ENCODE measurements at places on chromosomes 2 and 18.

- ATAC-seq, result no peak
Measured at GRCh38 chr2:71555798-71556454, 102.6 kb downstream of the DYSF start.

- ATAC-seq, result no peak
Measured at GRCh38 chr2:49002750-49003149, 151.6 kb downstream of the FSHR start.

DNA sequence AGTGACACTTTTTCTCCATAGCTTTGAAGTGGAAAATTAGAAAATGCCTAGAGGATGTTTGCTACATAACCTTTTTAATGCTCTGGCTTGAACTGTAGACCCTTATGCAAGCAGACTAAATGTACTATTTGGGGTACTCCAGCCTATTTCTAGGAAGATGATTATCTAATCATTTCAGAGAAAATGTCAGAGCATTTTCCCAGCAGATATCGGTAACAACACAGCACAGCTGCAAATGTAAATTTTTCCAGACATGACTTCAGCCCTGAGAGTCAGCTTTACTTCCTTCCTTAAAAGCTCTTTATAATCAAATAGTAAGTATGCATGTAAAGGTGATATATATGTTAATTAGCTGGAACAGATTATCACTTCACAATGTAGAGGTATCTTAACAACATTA lies 1647.1 kb downstream of the SUCLG1 start:
- ATAC-seq, result no peak

DNA sequence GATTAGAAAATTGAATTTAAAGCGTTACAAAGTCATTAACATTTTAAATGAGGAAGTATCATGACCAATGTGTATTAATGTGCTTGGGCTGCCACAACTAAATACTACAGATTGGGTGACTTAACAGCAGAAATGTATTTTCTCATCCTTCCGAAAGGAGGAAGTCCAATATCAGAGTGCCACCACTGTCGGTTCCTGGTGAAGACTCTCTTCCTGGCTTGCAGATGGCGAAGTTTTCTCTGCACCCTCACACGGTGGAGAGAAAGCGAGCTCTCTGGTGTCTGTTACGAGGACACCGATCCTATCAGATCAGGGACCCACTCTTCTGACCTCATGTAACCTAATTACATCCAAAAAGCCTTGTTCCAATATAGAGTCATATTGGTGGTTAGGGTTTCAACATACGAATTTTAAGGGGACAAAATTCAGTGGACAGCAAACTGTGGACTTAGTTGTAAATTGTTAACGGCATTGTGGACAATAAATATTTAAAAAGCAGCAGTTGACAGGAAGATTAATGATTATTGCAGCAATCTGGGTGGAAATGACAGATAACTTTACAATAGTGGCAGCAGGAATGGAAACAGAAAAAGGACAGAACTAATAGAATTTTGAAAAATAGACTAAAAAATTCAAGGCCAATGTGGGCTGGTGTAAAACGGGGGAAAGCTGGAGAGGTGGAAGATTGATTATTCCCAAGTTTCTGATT lies 35.1 kb upstream of the CYRIA start:
- ATAC-seq, result no peak

- no peak for ATAC-seq
Measured at GRCh38 chr18:36405611-36406010, 108.1 kb downstream of the FHOD3 start.

DNA sequence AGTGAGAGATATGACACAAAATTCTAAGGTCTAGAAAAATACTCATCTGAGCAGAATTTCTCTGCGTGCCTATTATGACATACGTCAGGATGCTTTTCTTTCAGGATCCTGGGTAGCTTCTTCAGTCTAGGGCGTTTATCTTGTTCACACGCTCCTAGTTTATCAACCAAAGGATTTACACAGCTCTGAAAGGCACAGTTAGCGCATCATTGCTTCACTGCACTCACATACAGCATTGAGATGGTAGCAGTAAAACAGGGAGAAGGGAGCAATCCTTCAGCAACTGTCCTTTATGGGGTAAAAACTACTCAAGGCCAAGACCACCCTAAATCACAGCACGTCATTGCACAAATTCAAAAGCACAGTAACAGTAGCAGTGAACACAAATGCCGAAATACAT lies 222.8 kb downstream of the SUCLG1 start:
- ATAC-seq, result no peak

GRCh38 chr2:57891086-57891712 lies 155.4 kb upstream of the VRK2 start:
- ATAC-seq, result no peak

GRCh38 chr2:63699549-63699839 lies 110.7 kb downstream of the MDH1 start:
- ATAC-seq, result no peak

DNA sequence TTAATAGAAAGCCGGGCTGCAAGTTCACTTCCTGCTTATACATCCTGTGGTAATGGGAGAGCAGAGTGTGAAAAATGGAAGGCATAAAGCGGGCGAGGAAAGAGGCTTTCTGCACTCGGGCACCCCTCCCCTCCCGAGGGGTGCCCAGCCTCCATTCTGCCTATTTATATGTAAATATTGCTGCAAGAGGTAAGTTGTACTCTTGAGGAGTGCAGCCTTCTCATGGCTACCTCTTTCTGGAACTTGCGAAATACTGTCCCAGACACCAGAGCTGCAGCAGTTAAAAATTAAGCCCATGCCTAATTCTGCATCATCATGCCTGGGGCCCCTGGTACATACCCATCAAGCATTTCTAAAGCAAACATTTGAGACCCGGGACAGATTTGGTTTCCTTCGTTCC lies 156.0 kb downstream of the GBX2 start:
- no peak for ATAC-seq

DNA sequence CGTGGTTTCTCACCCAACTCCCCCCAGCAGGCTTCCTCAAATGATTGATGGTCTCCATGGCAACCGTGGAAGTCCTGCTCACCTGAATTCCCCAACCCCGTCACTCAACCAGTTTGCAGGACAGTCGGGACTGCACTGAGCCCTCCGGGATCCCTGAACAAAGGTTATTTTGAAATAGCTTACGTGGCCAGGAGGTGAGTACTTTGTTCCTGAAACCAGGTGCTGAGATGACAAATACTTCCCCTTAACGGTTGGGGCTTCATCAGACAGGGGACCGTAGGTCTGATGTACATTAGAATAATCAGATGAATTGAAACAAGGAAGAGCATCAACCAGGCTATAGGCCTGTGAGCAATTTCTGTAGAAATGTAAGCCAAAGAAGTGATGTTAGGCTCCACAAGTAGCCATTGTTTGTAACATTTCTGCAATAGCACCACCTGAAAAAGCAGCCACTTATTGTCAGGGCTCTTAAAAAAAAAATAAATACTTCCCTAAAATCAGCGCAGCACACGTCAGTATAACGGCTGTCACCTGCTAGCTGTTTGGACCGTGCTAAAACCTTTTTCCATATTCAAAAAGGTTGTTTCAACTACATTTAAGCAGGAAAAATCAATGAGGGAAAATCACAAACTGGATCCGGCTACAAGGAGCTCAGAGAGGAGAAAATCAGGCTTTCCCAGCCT lies 206.4 kb upstream of the ID2 start:
- no peak for ATAC-seq

DNA sequence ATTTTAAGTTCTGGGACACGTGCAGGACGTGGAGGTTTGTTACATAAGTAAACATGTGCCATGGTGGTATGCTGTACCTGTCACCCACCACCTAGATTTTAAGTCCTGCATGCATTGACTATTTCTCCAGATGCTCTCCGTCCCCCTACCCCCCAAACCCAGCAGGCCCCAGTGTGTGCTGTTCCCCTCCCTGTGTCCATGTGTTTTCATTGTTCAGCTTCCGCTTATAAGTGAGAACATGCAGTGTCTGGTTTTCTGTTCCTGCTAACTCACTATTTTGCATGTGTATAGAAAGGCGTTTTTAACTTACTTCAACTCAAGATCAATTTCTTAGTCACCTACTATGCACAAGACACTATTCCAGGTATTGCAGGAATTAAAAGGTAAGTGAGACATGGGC lies 128.0 kb downstream of the PLCL1 start:
- ATAC-seq, result no peak

DNA sequence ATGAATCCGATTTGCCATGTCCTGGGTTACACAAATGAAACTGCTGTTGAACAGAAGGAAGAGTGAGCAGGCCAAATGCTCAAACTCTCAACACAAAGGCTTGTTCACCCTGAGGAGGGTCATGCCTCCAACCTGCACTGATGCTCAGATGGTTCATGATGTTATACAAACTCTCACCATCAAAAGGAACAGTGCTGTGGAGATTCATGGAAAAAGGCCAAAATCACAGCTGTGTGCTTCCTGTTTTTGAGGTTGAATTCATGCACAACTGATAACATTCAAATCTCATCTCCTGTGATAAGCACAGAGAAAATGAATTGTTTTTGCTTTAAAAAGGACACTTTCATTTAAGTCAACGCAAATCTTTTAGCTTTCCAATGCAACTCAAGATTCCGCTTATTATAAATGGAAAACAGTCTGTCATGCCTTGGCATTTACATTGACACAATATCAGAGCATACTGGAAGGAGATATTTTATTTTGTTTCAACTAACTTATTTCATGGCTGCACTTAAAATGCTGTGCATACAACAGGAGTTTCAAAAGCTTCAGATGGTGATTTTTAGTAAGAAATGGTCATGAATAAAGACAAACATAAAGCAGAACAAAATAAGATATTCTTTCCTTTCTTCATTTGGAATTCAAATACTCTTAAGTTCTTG lies 22.2 kb upstream of the TTN start:
- ATAC-seq, result no peak

- peak; percentile 50 for ATAC-seq
Measured at GRCh38 chr2:54262015-54262765, 6.2 kb upstream of the TSPYL6 start.

GRCh38 chr2:15584767-15585469 lies 6.8 kb upstream of the DDX1 start:
- ATAC-seq, result no peak

DNA sequence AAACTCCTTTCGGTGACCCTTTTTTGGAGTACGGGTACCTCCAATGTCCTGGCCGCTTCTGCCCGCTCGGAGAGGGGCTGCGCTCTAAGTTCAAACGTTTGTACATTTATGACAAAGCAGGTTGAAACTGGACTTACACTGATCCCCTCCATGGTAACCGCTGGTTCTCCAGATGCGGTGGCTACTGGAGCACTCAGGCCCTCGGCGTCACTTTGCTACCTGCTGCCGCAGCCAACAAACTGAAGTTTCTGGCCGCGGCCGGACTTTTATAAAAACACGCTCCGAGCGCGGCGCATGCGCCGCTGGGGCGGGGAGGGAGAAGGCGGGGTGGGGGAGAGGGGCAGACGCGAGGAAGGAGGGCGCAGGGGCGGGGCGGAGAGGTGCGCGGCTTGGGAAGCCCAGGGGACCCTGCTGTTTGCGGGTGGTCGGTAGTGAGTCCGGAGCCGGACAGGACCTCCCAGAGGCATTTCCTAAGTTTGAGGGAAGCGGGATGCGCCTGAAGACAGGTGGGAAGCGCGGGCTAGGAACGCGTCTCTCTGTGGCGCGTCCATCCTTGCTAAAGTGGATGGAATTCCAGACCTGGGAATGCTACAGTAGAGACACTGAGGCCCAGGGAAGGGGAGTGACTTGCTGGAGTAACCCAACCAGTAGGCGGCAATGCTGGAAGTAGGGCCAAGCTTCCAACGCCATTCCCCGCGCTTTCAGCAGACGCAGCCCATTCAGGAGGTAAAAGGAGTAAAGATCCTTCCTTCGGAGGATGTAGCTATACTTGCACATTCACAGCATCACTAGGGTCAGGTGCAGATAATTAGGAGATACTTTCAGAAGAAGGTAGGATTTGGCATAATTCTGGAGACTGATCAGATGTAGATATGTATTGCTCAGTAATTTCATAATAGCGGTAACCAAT lies at the start of gene CXCR4:
Gene CXCR4 (minus strand): TSS at position 241 of the 910 bp plus-strand sequence. CDS start 89 bp downstream, at position 152.
- peak; percentile 35 for ATAC-seq

GRCh38 chr2:205580212-205580987 lies 101.9 kb upstream of the NRP2 start:
- ATAC-seq, result no peak

DNA sequence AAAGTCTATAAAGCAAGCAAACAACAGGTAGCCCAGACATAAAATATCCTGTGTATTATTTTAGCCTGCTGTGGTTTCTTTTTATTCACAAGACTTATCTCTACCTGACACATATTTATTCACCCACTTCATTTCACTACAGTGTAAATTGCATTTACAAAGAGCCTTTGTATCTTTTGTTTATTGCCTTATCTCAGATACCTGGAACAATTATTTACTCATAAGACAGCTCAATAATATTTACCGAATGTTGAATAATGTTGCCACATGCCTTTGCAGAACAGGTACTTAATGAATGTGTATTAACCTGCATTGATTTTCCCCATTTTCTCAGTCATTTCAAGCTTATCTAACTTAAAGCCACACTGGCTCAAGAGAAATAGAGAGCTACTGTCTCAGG lies 603.6 kb downstream of the FBXO15 start:
- ATAC-seq, result no peak

DNA sequence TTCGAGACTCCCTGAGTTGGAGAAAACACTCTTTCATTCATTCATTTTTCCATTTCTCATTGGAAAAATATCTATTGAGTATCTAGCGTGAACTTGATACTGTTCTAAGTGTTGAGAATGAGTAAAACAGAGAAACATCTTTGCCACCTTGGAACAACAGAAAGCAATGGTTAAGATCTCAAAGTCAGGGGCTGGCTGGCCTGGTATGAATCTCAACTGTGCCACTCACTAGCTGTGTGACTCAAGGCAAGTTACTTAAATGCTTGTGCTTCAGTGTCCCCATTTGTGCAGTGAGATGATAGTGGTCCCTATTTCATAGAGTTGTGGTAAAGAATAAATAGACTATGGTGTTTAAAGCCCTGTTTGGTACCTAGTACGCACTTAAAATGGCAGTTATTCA lies 415.2 kb downstream of the NBAS start:
- no peak for ATAC-seq

DNA sequence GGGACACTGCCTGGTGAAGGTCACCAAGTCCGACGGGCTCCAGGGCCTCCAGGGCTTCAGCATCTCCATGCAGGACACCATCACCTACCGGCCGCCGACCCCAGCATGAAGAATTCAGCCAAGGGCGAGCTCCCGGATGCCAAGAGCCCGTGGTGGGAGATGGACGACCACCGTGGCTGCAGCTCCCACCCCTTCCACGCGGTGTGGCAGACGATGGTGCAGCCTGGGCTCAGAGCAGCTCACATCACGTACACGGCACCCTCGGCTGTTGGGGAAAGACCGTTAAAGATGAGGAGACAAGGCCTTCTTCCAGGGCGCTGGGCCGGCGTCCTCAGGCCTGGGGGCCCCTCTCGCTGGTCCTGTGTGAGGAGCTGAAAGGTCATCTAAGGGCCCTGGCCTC lies 31.2 kb upstream of the ADNP2 start:
- ATAC-seq, result no peak

DNA sequence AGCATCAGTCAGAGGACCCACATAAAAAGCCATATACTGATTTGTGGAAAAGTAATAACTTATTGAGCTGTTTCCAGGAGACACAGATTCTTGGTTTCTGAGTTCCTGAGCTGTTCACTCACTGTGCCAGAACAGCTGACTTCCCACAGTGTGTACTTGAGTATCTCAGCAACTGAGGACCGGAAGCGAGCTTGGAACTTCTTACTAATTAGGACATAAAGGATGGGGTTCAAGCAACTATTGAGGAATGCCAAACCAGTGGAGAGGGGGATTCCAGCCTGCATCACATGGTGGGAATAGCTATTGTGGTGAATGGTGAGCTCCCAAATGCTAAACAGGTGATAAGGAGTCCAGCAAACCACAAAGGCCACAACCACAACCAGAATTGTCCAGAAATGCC lies 16.4 kb downstream of the EEF1B2 start:
- no peak for ATAC-seq

GRCh38 chr2:20410556-20411277 lies 36.2 kb upstream of the RHOB start:
- peak; percentile 10 for ATAC-seq

Measured in gastroesophageal sphincter (tissue), 4 donors.